ENCODE measurements at places on chromosomes 2 and 18. TPM values are rescaled to one million over a fixed set of nuclear protein-coding genes. Genes with fewer than 3 reads are reported as not detected.

Gene ANKRD53
- total RNA-seq = 0.96 TPM

Gene UPP2
- total RNA-seq = not detected

Gene TNFRSF11A
- 4.7 TPM for total RNA-seq

Gene CAPN14
- 0.26 TPM for total RNA-seq

Gene CCDC150
- total RNA-seq = 2.9 TPM

Gene ONECUT2
- total RNA-seq = 0.06 TPM

Gene LIMS4
- total RNA-seq = 2.0 TPM

Gene CTAGE1
- not detected for total RNA-seq

Gene LRATD1
- total RNA-seq = 3.3 TPM

Gene ABCB11
- total RNA-seq = 0.08 TPM

Gene STPG4
- 0.67 TPM for total RNA-seq

Gene BZW1
- 211 TPM for total RNA-seq

Gene GPR55
- not detected for total RNA-seq

Gene OTOS
- not detected for total RNA-seq

Gene TNFAIP6
- 14.8 TPM for total RNA-seq

Gene C2orf78
- not detected for total RNA-seq

Gene CD8B
- not detected for total RNA-seq

Gene XRCC5
- 251 TPM for total RNA-seq

Gene DNAJC5G
- not detected for total RNA-seq

Gene GLI2
- 17.2 TPM for total RNA-seq

Gene CNNM4
- total RNA-seq = 22.8 TPM

Gene NGEF
- 0.26 TPM for total RNA-seq

Gene ATP8B1
- total RNA-seq = 24.0 TPM

Gene ALKAL2
- 3.1 TPM for total RNA-seq

Gene GRP
- 1.4 TPM for total RNA-seq

Gene CHRNG
- total RNA-seq = not detected

Gene TYMS
- 25.9 TPM for total RNA-seq

Gene GPBAR1
- 1.7 TPM for total RNA-seq

Gene ADRA2B
- 0.34 TPM for total RNA-seq

Gene ZAP70
- total RNA-seq = 5.6 TPM

Gene CD226
- total RNA-seq = 2.9 TPM

Gene EGR4
- not detected for total RNA-seq

Gene EMILIN1
- 151 TPM for total RNA-seq

Gene POTEC
- not detected for total RNA-seq

Gene TMEM200C
- 0.79 TPM for total RNA-seq

Gene TRIM43
- total RNA-seq = not detected

Gene GRHL1
- 2.4 TPM for total RNA-seq

Gene DUSP19
- 5.9 TPM for total RNA-seq

Gene ABCG5
- not detected for total RNA-seq

Gene FLACC1
- 2.0 TPM for total RNA-seq

Gene MC5R
- not detected for total RNA-seq

Gene EFR3B
- 2.4 TPM for total RNA-seq

Gene B3GNT7
- 107 TPM for total RNA-seq

Gene RAMP1
- 8.6 TPM for total RNA-seq

Gene GALNT14
- 2.1 TPM for total RNA-seq

Gene LMAN2L
- total RNA-seq = 18.4 TPM
